ENCODE measurements at places on chromosomes 3 and 15.

GRCh38 chr15:88656760-88657221 lies 18.0 kb downstream of the ISG20 start:
- no peaks in the 10 kb centered on the region for H3K27me3 ChIP-seq
- no peaks in the 10 kb centered on the region for H3K36me3 ChIP-seq

DNA sequence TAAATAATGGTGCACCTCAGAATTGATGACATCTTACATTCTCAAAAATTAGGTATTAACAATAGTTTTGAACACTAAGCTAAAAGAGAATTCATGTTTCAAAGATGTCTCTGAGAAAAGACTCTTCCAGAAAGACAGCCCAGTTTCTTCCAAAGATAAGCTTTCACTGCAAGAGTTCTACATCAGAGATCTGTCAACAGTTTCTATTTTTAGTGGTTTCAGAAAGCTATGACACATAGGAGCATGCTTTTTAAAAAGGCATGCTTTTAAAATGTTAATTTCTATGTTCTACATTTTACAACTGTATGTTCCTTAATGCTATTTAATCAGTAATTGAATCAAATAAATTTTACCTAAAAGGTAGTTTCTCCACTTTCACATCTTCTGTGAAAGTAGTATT lies 88.2 kb downstream of the PLOD2 start:
- no peaks in the 10 kb centered on the region for H3K27me3 ChIP-seq
- H3K27ac ChIP-seq: no peak overlapping the region
- H3K4me3 ChIP-seq: no peak overlapping the region

DNA sequence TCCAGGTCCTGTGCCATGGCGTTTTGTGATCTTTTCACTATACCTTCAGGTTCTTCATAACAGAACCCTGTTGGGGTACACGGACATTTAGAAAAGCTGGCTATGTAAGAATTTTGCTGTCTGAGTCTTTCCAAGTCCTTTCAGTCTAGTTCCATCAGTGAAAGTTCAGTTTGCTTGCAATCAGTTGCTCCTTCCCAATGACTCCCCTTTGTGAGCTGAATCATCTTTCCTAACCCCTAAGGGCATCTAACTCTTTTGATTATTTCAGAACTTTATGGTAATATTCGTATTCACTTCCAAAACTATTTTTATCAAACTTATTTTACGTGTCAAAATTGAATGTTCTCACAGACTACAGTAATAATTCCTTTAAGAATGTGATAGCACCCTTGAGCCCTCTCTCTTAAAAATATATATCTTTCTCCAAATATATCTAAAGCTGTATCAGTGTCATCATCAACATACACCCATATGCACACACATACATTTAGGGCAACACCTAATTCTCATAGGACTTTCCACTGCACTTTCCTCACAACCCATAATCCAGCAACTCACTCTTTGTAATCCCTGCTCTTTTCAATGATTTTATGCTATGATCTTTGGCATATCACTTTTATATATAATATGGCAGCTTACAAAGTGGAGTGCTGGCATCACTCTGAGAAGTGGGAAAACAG lies 263.7 kb downstream of the GBE1 start:
- no peak overlapping the region for H3K4me3 ChIP-seq
- no peak for DNase-seq
- no peaks in the 10 kb centered on the region for H3K27me3 ChIP-seq
- no peak overlapping the region for H3K27ac ChIP-seq

DNA sequence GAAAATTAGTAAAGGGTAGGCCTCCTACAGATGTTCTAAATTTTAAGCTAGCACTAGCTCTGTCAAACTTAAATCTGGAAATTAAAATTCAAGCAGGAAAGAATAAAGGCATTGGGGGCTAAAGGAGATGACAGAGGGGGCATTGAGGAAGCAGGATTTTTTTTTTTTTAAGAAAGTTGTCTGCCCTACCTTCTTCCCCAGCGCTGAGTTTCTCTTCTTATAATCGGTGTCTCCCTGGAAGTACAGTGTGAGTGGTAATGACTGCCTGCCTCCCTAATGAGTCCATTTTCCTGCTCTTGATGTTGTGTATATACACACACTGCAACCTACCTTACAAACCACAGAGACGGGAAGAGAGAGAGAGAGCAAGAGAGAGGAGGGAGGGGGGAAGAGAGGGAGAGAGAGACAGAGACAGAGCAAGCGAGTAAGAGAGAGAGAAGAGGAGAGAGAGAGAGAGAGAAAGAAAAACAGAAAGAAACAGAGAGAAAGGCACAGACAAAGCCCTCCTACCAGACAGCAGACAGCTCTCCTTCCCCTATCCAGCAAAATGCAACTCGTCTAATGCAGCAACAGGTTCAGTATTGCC lies 47.0 kb downstream of the ZBTB20 start:
- H3K4me3 ChIP-seq: peak overlapping the region; percentile 3
- no peak overlapping the region for H3K27ac ChIP-seq
- H3K27me3 ChIP-seq: no peaks in the 10 kb centered on the region
- peak; percentile 7 for DNase-seq

DNA sequence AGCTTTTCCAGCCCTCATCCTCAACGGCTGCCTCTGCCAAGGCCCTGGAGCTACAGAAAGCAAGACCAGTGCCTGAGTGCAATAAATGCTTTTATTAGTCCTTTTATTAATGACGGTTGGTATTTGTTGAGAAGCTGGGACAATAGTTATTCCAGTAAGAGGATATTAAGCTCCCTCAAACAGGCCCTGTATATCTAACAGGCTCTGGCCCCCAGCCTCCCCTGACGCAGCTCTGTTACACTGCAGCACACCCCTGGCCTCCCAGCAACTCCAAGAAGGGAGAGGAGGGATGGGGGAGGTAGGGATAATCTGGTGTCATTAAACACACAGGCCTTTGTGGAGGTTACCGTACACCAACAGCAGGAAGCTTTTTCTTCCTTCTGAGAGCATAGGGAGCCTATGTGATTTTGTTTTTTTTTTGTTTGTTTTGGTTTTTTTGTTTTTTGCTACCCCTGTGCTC lies 30.8 kb upstream of the MAGEF1 start:
- H3K4me1 ChIP-seq: peaks cover 8% of the 10 kb centered on the region
- no peak for DNase-seq
- H3K27me3 ChIP-seq: no peaks in the 10 kb centered on the region
- H3K36me3 ChIP-seq: no peaks in the 10 kb centered on the region
- no peak overlapping the region for H3K27ac ChIP-seq
- H3K4me3 ChIP-seq: no peak overlapping the region

All from pancreas (tissue), 10 donors.